IPS DF 19.7 (cell line): ENCODE measurements at places on chromosomes 6 and 20.

GRCh38 chr20:60589623-60590022 lies 631.4 kb downstream of the CDH26 start:
- DNase-seq: no peak

- no peak for DNase-seq
These were observed 2.1 kb downstream of the PTK6 start for GRCh38 chr20:63534831-63535651.

DNA sequence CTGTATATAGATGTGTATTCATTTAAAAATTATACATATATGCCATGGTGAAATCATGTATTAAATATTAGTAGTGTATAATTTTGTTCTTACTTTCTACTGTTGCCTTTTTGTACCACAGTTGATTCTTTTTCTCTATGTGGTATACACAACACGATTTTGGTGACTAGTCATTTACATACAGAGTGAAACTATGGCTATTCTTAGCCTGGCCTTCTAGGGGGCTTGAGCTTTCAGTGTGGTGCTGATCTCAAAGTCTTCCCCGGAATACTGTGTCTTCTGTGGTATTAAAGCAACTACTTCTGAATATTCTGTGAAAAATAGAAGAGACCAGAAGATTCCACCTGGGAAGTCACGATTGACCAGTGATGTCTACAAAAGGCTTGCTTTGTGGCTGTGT lies 301.9 kb downstream of the UTRN start:
- no peak for DNase-seq

GRCh38 chr6:11366934-11367637 lies 134.6 kb upstream of the NEDD9 start:
- no peak for DNase-seq

DNA sequence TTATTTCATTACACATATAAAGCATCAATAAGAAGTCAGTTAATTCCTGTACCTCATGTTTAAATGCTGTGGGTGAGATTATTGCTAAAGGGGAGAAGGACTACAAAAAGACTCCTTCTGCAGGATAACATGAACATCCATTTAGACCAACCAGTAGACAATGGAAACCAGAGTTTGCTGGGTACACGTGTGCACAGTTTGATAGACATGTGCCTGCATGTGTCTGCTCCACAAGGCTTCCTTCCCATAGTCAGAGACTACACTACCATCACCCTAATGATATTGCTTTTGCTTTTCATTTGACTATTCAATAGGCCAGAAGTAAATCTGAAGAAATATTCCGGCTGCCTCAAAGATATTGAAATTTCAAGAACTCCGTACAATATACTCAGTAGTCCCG lies 231.6 kb downstream of the ARHGAP18 start:
- DNase-seq: no peak

DNA sequence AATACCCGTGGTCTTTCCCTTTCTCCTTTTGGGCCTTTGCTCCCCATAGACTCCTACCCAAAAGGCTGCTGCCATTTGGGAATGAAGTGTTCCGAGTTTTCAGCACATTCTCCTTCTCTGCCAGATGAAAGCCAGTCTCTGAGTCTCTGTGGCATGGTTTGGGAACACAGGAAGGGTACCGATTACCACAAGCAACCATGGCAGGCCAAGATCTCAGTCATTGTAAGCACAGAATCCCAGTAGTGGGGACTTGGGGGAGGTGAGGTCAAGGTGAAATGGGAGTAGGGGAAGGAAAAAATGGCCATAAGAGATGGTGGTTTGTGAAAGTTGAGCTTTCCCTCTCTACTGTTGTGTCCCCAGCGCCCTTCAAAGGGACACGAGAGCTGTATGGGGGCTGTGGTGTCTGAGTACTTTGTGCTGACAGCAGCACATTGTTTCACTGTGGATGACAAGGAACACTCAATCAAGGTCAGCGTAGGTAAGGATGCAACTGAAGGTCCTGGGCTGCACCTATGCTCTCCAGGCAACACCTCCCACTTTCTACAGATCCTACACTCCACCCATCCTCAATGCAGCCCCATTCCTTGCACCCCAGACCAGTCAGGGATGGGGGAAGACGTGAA lies 4.1 kb downstream of the CFB start:
- no peak for DNase-seq
